B cell (primary cell): ENCODE measurements at places on chromosomes 11 and 22. TPM values are rescaled to one million over a fixed set of nuclear protein-coding genes. Genes with fewer than 3 reads are reported as not detected.

DNA sequence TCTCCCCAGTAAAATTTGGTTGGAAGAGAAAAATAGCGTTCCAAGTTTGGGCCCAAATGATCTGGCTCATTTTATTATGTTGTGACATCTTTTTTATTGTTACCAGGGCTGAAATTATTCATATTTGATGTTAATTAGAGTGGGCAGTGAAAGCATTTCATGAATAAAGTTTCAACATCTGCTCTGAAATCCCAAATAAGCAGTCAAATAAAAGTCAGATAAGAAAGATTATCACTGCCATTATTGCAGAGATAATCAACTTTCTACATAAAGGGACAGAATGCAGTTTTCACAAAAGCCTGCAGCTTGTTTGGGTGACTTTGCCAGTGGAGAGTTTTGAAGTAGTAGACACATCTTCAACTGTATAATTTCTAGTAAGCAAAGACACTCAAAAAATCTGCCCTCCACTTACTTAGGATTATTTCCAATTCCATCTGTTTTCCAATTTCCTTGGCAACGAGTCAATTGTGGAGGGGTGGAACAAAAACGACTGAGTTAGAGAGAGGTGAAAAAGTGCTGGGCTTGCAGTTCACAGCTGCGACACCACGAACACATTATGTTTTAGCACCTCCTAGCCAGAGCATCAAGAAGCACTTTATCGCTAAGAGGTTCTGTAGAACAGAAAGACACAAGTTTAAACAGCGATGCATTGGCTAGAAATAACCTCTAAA, 9.0 kb downstream of the TECTA start:
- H3K27me3 ChIP-seq, result peaks cover 2% of the 10 kb centered on the region
- no peak for DNase-seq
- no peak overlapping the region for H3K4me3 ChIP-seq
- H3K4me1 ChIP-seq, result no peaks in the 10 kb centered on the region
- H3K27ac ChIP-seq, result no peak overlapping the region

- H3K4me3 ChIP-seq, result no peak overlapping the region
- peaks cover 17% of the 10 kb centered on the region for H3K27me3 ChIP-seq
- no peak overlapping the region for H3K27ac ChIP-seq
These were observed 14.7 kb upstream of the APLP2 start for GRCh38 chr11:130054966-130055365.

GRCh38 chr11:13897646-13898276, 64.8 kb upstream of the SPON1 start:
- H3K27me3 ChIP-seq, result peaks cover 4% of the 10 kb centered on the region
- H3K27ac ChIP-seq, result no peak overlapping the region
- H3K36me3 ChIP-seq, result no peaks in the 10 kb centered on the region
- no peak overlapping the region for H3K4me3 ChIP-seq

FAM180B gene
- 0.20 TPM in 1 of 2 replicates, not detected in the other for total RNA-seq

DNA sequence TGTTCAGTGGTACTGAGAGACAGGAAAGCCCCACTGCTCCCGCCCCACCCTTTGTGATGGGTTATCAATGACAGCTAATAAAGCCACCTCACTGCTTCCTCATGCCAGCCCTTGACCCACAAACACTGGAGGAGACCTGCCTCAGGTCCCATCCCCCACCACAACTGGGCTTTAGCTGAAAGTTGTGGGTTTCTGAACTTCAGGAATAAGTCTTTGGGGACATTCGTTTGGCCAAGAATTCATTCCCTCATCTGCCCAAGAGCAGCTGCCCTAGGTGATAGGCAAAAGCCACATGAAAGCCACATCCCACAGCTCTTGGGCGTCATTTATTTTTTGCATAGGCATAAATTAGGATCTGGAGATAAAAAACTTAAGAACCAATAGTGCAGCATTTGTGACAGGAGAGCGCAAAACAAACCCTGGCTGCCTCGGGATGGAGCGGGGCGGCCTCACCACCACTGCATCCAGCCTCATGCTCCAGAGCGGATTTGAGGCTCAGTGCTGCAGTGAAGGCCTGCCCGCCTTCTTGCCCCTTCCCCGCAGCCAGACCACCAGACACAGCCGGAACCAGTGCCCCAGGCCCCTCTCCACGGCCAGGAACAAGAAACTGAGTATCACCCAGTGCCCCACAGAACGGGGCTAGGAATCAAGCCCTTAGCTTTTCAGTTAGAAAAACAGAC, 21.2 kb downstream of the SUN2 start:
- peaks cover 4% of the 10 kb centered on the region for H3K36me3 ChIP-seq
- DNase-seq, result no peak
- no peak overlapping the region for H3K4me3 ChIP-seq
- H3K27ac ChIP-seq, result no peak overlapping the region
- no peaks in the 10 kb centered on the region for H3K27me3 ChIP-seq
- H3K4me1 ChIP-seq, result peaks cover 19% of the 10 kb centered on the region

DNA sequence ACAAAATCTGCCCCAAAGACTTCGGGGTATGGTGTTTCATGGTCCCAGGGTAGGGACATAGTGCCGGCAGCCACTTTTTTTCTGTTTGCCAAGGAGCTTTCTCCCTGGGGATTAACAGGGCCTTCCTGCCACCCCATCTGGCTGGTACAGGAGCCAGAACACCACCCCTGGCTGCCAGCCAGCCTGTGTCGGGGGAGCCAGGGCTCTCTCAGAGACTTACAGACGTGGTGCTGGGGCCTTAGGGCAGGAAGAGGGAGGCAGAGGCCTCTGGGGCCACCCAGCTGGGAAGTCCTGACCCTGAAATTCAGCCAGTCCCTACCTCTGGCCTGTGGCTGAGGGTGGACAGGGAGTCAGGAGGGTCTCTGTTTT, 52.4 kb upstream of the CDON start:
- DNase-seq, result no peak
- H3K27ac ChIP-seq, result no peak overlapping the region
- no peaks in the 10 kb centered on the region for H3K4me1 ChIP-seq
- no peak overlapping the region for H3K4me3 ChIP-seq
- H3K36me3 ChIP-seq, result no peaks in the 10 kb centered on the region

DNAJB13 gene
- 0.15 TPM in 1 of 2 replicates, not detected in the other for total RNA-seq

DNA sequence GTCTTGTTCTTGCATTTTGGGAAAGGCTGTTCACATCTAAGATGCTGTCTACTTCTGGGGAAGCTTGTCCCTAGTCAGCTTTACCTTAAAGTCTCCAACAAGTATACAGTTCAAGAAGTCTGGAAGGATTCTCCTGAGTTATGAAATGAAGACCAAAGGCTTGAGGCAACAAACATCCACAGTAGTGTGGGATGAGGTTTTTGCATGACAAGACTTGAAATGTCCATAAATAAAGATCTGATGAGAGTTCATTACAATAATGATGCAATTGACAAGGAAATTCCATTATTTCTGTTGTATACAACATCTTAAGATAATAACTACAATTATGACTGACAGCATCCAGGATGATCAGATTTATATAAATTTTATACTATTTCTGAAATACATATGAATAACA, 21.3 kb upstream of the KDM4E start:
- no peaks in the 10 kb centered on the region for H3K36me3 ChIP-seq
- no peaks in the 10 kb centered on the region for H3K4me1 ChIP-seq
- DNase-seq, result no peak
- no peaks in the 10 kb centered on the region for H3K27me3 ChIP-seq
- H3K4me3 ChIP-seq, result no peak overlapping the region
